ENCODE measurements at places on chromosomes 2 and 18.

GRCh38 chr2:237156857-237157779 is 71.4 kb downstream of the COPS8 start:
- no peaks in the 10 kb centered on the region for H3K27me3 ChIP-seq
- no peaks in the 10 kb centered on the region for H3K4me1 ChIP-seq
- no peaks in the 10 kb centered on the region for H3K36me3 ChIP-seq

GRCh38 chr2:73291093-73291460 is 2.3 kb downstream of the EGR4 start:
- H3K36me3 ChIP-seq = no peaks in the 10 kb centered on the region
- peaks cover 98% of the 10 kb centered on the region for H3K27me3 ChIP-seq
- H3K4me3 ChIP-seq = no peak overlapping the region
- peaks cover 4% of the 10 kb centered on the region for H3K4me1 ChIP-seq

- H3K27me3 ChIP-seq = no peaks in the 10 kb centered on the region
- H3K4me1 ChIP-seq = no peaks in the 10 kb centered on the region
- no peak overlapping the region for H3K4me3 ChIP-seq
- DNase-seq = no peak
- H3K36me3 ChIP-seq = peaks cover 62% of the 10 kb centered on the region
- H3K27ac ChIP-seq = no peak overlapping the region
These were observed 8.6 kb downstream of the ACP1 start for GRCh38 chr2:273333-273732.

GRCh38 chr2:45973426-45973825 is 322.0 kb downstream of the PRKCE start:
- no peaks in the 10 kb centered on the region for H3K4me1 ChIP-seq
- H3K27me3 ChIP-seq = no peaks in the 10 kb centered on the region
- H3K36me3 ChIP-seq = no peaks in the 10 kb centered on the region
- H3K4me3 ChIP-seq = no peak overlapping the region
- H3K27ac ChIP-seq = no peak overlapping the region
- no peak for DNase-seq

DNA sequence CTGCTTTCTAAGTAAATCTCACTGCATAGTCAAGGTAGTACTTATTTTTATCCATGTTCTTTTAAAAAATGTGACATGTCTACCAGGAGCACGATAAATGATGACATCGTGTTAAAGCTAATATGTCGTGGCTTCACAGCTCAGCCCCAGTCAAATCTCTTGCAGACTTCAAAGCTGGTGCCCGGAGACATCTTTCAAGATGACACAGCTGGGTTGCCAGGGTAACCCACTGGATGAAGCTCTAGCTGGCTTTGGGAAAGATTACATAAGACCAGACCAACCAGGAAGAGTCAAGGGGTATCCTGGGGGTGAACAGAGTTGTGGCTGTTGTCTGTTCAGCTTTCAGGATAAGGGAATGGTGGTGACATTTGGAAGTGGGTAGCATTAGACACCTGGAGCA is 67.8 kb downstream of the VSNL1 start:
- no peaks in the 10 kb centered on the region for H3K27me3 ChIP-seq
- no peaks in the 10 kb centered on the region for H3K36me3 ChIP-seq
- H3K27ac ChIP-seq = no peak overlapping the region
- H3K4me1 ChIP-seq = peaks cover 3% of the 10 kb centered on the region
- no peak overlapping the region for H3K4me3 ChIP-seq
- peak; percentile 27 for DNase-seq

DNA sequence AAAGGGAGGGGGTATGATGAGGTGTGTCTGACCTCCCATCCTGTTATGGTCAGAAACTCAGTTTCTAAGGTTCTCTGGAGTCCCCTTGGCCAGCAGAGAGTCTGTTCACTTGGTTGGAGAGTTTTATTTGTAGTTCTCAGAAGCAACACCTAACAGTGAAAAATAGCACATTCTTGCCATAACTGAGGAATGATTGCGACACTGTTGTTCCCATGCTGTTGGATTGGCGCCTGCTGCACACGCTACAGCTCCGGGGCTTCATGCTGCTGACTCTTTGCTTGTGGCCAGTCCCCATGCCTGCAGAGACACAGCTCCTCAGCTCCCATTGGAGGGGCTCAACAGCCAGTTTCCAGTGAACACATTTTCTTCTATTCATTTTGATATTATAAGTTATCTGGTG is 42.1 kb downstream of the TPGS2 start:
- H3K36me3 ChIP-seq = peaks cover 22% of the 10 kb centered on the region
- peaks cover 5% of the 10 kb centered on the region for H3K4me1 ChIP-seq
- no peaks in the 10 kb centered on the region for H3K27me3 ChIP-seq
- no peak overlapping the region for H3K27ac ChIP-seq
- DNase-seq = no peak

GRCh38 chr2:37774976-37775907 is 103.8 kb upstream of the CDC42EP3 start:
- no peaks in the 10 kb centered on the region for H3K4me1 ChIP-seq
- no peak overlapping the region for H3K27ac ChIP-seq
- DNase-seq = no peak
- peak overlapping the region; percentile 23 for H3K4me3 ChIP-seq
- no peaks in the 10 kb centered on the region for H3K36me3 ChIP-seq
- H3K27me3 ChIP-seq = no peaks in the 10 kb centered on the region

- H3K36me3 ChIP-seq = no peaks in the 10 kb centered on the region
- H3K4me1 ChIP-seq = peaks cover 24% of the 10 kb centered on the region
- no peak overlapping the region for H3K27ac ChIP-seq
- no peak overlapping the region for H3K4me3 ChIP-seq
- H3K27me3 ChIP-seq = peaks cover 68% of the 10 kb centered on the region
These were observed 258.3 kb downstream of the PRKCE start for GRCh38 chr2:45909677-45910191.

GRCh38 chr2:154343282-154343681 is 355.2 kb upstream of the KCNJ3 start:
- no peak overlapping the region for H3K27ac ChIP-seq
- no peak overlapping the region for H3K4me3 ChIP-seq
- no peaks in the 10 kb centered on the region for H3K4me1 ChIP-seq
- no peak for DNase-seq

DNA sequence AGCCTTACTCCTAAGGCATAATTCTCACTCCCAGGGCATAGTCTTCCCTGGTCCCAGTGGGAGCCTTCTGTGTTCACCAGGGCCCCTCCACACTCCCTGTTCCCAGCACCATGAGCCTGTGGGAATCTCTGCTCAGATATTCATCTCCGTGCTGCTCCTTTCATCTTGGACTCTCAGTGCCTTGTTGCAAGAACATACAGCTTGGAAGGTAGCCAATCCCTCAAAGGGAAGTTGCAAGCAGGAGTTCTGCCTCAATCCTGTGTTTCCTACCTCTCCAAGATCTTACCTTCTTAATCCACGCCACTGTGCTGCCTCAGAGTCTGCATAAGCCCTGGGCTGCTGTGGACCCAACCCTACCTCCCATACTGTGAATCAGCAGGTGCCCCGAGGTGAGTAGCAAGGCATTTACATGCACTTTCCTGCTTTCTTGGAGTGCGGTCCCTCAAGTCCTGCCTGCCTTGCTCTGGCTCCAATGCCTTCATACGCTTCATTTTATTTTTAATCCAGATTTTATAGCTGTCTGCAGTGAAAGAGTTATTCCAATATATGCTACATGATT is 413.8 kb upstream of the RAB6C start:
- no peaks in the 10 kb centered on the region for H3K4me1 ChIP-seq
- H3K27ac ChIP-seq = no peak overlapping the region
- H3K27me3 ChIP-seq = peaks cover 22% of the 10 kb centered on the region
- H3K36me3 ChIP-seq = no peaks in the 10 kb centered on the region

GRCh38 chr18:23137097-23137635 is 1.9 kb downstream of the CABLES1 start:
- H3K4me3 ChIP-seq = peak overlapping the region; percentile 85
- H3K27me3 ChIP-seq = peaks cover 18% of the 10 kb centered on the region
- DNase-seq = no peak
- no peaks in the 10 kb centered on the region for H3K36me3 ChIP-seq

GRCh38 chr2:232400256-232401015 is 6.2 kb upstream of the ALPG start:
- no peaks in the 10 kb centered on the region for H3K4me1 ChIP-seq
- no peak overlapping the region for H3K27ac ChIP-seq
- peaks cover 17% of the 10 kb centered on the region for H3K27me3 ChIP-seq
- no peak for DNase-seq
- no peaks in the 10 kb centered on the region for H3K36me3 ChIP-seq
